ENCODE measurements at places on chromosomes 1 and 21.

DNA sequence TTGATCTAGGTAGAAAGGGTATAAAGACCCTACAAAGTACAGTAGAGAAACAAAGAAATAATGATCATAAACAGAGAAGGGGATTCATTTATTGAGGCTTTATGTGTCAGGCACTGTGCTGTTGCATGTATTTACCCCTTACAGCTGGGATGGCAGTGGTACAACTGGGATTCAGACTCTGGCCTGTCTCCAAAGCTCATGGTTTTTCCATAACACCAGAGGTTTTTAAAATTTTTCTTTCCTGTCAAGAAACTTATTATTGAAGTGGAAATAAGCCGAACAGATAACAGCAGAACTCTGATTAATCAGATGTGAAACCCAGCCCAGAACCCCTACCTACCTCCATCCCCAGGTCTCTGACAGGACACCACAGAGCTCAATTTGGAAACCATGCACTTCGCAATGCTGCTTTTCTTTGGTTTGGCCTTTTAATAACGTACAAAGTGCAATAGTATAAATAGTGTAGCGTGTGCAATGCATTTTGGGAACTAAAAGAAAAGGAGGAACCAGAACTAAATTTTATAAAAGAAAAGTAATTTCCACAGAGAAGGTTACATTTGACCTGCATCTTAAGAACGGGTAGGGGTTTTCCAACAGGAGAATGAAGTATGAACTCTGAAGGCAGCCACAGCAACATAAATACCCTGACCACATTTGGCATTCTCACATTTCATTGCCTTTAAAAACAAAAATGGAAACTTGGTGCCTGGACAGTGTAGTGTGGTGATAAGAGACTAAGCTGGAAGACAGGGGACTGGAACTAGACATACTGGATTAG lies 92.0 kb upstream of the S1PR1 start:
- DNase-seq, result no peak

DNA sequence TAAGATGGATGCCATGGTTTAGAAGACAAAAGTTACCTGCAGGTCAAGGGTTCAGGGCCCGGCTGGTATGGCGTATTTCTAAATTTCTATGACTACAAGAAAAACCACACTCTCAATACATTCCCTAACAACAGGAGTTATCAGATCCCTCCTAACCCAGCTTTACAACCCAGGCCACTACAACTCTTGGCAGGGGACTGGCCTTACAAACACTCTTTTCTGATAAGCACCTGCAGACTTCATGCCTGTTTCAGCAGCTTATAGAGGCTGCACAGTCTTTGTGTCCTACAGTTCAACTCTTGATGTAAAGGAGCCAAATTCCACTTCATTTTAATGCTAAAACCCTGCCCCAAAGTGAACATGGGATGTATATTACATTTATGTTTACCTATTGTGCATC lies 461.4 kb downstream of the SIPA1L2 start:
- DNase-seq, result no peak

DNA sequence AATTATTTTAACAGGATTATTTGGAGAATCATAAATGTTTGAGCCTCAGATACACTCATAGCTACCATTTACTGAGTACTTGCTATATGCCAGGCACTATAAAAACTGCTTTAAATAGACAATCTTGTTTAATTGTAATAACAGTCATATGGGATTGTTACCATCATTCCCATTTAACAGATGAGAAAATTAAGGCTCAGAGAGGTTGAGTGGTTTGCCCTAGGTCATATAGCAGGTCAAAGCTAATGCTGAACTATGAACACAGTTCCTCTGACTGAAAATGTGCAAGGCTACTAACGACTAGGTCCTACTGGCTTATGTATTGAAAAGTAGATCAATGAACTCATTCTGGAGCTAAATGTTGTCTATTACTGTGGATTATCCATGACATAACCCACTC lies 63.4 kb downstream of the DDR2 start:
- no peak for DNase-seq

DNA sequence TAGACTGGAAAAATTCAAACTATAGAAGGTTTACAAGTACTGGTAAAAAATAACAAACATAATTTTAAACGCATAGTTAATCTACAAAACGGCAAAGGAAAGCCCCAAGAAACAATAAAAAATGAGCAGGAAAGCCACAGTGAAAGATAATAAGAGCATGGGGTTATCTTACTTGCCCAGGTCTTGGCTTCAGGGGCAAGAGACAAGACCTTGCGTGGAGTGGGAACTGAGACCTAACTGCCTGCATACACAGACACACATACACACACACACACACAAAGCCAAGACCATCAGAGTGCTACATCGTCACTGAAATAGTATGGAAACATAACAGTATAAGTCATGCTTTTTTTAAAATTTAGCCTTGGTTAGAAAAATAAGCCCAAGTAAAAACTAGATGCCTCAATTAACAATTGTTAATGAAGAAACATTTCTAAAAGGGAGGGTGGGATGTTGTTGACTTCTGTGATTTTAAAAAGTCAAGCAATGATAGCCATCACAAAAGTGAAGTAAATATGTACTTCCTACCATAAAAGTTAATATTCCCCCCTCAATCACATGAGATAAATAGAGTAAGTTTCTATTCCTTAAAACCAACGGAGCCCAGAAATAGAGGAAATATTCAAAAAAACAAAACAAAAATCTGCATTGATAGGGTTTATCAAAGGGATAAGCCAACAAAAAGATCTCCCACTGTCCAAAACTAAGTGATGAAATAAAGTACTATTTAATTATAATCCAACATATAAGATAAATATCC lies 29.4 kb upstream of the CRP start:
- DNase-seq, result no peak

- DNase-seq, result no peak
Observed at GRCh38 chr1:182164273-182164672, 102.8 kb upstream of the ZNF648 start.

- DNase-seq, result no peak
Observed at GRCh38 chr1:178768423-178768822, 43.4 kb downstream of the RALGPS2 start.

DNA sequence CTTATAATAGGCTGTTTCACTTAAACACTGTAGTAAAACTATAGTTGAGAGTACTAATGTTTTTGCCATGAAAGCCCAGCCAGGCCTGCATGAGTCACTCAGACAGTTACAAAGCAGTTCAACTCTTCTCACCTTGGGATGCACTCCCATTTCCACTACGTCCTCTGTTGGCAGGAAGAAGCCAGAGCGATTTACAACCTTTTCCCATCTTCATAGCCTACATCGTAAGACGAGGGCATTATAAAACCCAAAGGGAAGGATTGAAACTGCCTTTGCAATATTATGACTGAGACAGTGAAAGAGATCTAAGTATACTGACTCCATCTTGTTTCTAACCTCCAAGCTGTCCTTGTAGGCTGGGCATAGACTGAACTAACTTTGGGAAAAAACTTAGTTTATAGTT lies 71.8 kb upstream of the CSF1 start:
- no peak for DNase-seq

GRCh38 chr21:27466140-27466539 lies 499.3 kb upstream of the ADAMTS5 start:
- DNase-seq, result no peak

GRCh38 chr1:222263791-222264190 lies 284.1 kb downstream of the HHIPL2 start:
- DNase-seq, result no peak

All from NCI-H524 treated with DMSO at 0.1 percent for 48 hours (cell line).